Cortex of kidney (tissue), 1 donor: ENCODE measurements at places on chromosomes 6 and 20.

- no peak for DNase-seq
Measured at GRCh38 chr6:110552076-110552475, 75.7 kb upstream of the SLC22A16 start.

DNA sequence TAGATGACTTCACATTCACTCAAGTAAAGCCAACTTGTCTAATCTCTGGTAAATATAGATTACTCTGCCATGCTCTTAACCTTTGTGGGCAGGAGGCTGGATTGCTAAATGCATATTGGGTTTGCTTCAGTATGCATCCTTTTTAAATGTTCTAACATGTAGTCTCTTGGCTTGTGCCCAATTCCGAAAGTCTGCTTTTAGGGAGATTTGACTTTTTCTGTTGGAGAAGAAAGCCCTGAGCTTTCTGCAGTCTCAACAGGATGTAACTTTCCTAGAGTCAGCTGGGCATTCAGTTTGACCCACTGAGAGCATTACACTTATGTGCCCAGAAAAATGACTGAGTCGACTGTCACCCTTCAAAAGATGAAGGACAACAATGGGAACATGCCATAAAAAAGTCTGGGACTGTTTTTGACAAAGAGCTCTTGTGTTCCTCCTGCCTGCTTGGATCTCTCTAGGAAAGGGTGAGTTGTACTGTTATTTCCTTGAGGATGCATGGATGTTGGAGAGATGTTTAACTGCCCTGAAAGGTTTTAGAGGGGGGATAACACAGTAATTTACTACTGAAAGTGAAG is 299.4 kb downstream of the ZFAND3 start:
- DNase-seq = no peak

DNA sequence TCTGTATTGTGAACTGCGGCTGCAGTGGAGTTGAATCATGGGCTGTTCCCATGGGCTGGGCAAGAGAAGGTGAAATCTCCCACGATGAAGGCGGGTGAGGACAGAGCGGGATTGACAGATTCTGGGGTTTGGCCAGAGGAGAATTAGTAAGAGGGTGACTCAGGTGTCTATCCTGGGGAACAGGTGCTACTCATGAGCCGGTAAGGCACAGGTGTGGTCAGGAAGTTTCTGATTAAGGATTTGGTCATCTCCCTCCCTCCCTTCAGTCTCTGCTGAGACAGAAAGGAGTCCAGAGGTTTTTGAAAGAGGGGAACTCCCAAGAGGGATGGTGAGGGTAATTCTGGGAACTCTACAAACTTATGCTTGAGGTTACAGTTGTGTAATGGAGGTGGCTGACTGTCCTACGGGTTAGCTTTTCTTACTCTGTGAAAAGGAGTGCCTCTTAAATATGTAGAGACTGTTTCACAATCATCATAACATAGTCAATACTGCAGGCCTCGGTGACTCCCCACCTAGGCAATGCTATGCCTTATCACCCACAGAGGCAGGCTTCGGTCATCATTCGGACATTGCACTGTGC is 31.5 kb downstream of the SERPINB1 start:
- DNase-seq = no peak

GRCh38 chr6:109503327-109504224 is 20.6 kb upstream of the ZBTB24 start:
- no peak for DNase-seq

DNA sequence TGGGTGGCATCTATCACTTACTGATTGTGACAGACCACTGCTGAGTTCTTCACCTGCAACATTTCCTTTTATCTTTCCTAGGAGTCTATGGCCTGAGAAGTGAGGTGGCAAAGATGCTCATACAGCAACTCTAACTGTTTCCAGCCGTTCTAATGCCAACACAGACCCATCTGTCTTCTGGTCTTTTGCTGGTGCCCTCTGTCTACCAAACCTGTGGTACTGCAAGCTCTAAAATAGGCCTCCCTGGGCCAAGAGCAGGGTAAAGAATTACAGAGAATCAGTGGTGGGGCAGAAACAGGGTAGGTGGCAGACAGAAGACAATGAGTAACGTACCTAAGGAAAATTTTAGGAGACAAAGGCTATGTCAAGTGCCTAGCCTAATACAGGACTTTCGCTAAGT is 611.0 kb upstream of the FLRT3 start:
- DNase-seq = no peak

GRCh38 chr6:170090561-170090960 is 200.3 kb downstream of the DLL1 start:
- DNase-seq = no peak

DNA sequence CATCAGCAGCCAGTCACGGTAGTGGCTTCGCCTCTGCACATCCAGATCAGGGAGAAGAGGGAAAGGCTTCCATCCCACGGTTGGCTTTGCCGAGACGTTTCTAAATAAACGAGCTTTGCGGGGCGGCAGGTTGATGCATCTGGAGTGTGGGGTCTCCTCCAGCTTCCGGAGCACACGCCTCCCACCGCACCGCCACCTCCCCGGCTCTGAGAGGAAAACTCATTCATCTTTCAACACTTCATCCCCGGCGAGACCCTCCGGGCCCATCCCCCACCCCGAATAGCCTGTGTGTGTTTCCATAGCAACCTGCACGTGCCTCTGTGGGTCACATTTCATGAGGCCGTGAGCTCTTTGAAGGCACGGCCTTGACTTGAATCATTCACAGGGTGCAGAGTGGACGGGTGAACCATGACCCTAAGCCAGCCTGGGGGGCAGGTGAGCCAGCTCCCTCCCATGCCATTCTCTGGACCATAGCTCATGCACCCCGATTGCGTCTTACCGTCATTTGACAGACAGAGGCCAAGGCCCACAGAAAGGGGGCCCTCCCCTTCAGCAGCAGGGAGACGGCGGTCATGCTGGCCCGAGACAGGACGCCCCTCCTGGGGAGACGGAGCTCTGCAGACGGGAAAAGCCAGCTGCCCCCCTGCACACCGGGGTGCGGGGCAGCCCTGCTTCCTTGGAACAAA is 16.2 kb upstream of the CHRNA4 start:
- no peak for DNase-seq

GRCh38 chr6:16688436-16688835 is 72.8 kb downstream of the ATXN1 start:
- DNase-seq = no peak

DNA sequence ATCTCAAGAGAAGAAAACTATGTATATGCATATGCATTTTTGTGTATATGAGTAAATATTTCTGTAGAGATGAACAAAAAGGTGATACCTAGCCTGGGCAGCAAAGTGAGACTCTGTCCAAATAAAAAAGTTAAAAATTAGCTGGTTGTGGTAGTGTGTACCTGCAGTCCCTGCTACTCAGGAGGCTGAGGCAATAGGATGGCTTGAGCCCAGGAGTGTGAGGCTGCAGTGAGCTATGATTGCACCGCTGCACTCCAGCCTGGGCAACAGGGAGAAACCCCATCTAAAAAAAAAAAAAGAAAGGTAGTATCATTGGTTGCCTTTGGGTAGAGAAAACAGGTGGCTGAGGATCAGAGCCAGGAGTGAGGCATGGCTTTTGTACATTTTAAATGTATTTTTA is 50.9 kb downstream of the KLHL31 start:
- DNase-seq = no peak

GRCh38 chr20:32215147-32215546 is 7.5 kb downstream of the POFUT1 start:
- no peak for DNase-seq

GRCh38 chr20:37230200-37230599 is 31.4 kb downstream of the GHRH start:
- DNase-seq = no peak

GRCh38 chr6:36027501-36028087 is at the start of gene MAPK14:
TSS of gene MAPK14 (plus strand) at chr6:36027808. CDS start at chr6:36028158, 350 bp downstream.
- DNase-seq = peak; percentile 84

- no peak for DNase-seq
Measured at GRCh38 chr6:53790886-53791285, 3.9 kb upstream of the LRRC1 start.

GRCh38 chr6:44829836-44830235 is 442.3 kb downstream of the CDC5L start:
- no peak for DNase-seq

- no peak for DNase-seq
Measured at GRCh38 chr6:73675466-73676098, 20.4 kb upstream of the CD109 start.

DNA sequence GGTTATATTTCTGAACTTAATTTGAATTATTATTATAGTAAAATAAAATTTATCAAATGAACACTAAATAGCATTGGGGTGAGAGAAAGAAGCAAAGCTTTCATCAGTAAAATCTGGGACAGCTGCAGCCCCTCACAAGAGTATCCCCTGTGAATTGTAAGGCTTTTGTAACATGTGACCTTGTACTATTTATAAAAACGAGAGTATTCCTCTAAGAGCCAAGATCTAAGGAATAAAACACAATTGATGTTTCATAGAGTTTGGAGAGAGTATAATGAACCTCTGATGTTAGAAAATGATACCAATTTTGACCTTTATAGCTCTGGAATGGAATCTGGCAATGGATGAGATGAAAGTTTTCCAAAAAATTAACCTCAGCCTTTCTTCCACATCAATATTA is 617.2 kb upstream of the ID4 start:
- DNase-seq = no peak
